ENCODE measurements at places on chromosomes 12 and 14. TPM values are rescaled to one million over a fixed set of nuclear protein-coding genes. Genes with fewer than 3 reads are reported as not detected.

DNA sequence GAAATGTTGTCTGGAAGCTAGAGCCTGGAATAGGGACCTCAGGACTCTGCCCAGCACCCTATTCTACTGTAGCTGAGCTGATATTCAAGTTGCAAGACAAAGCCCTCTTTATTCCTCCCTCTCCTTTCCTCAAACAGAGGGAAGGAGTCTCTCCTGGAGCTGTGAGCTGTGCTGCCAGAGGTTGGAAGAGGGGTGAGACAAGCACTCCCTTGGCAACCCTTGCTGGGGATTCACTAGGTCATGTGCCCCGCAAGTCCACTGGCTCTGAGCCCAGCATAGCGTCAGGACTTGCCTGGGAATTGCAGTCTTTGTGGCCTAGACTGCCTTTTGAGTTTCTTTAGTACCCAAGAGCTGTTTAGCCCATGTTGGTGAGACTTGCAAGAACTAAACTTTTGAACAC, 11.4 kb upstream of the ASCL1 start:
- DNase-seq, result no peak

DNA sequence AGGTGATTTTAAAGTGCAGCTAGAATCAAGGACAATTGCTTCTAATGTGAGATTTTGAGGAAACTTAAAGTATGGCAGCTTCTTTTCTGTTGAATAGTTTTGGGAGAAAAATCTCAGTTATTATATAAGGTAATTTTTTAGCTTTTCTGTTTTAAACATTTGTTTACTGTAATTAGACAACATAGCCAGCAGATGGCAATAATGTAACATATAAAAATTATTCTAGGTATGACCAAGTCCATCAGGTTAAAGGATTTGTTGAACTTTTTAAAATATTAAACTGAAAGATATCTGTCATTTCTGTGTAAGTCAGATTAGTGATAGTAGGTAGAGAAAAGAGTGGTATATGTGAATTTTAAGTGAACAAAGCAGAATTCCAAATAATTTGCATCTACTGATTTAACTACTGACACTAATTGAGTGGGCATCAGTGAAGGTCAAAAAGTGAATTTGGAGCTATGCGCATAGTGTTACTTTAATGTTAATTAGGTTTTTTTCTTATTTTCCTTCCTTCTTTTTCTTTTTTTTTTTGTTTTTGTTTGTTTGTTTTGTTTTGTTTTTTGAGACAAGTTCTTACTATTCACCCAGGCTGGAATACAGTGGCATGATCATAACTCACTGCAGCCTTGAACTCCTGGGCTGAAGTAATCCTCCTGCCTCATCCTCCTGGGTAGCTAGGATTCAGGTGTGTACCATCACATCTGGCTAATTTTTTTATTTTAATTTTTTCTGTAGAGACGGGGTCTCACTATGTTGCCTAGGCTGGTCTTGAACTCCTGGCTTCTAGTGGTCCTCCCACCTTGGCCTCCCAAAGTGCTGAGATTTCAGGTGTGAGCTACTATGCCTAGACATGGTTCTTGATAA, 18.6 kb downstream of the PRORP start:
- no peak for DNase-seq

DNA sequence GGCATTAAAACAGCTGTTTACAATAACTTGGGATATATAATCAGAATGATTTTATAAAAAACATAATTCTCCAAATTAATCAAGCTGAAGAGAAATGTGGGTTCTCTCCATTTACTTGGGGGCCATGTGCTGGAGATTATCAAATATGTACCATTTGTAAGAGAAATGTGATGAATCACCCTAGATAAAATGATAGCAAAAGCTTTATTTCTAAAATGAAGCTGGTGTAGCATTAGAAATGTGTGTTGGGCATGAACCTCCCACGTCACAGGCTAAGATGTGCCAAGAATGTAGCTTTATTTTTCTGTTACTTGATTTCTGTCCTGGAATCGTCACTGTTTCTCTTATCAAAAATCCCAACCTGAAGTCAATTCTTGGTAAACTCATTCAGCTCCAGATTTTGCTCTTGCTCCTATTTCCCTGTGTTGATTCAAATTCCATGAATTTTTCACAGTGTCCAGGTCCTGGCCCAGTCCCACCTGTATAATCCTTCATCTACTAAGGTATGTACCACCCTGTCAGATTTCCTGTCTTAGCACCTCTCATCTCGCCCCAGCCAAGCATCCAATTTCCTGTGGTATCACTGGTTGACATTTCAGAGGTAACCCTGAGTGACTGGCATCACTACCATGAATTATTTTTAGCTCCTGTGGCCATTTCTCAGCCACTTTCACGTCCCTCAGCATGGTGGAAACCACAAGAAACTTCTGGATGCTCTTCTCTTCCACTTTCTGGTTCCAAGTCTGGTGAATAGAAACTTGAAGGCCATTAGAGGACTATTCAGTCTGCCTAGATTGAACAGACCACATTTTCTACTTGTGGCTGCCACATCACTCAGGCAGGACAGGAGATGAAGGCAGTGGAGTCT, 103.6 kb upstream of the FLRT2 start:
- DNase-seq, result no peak

DNA sequence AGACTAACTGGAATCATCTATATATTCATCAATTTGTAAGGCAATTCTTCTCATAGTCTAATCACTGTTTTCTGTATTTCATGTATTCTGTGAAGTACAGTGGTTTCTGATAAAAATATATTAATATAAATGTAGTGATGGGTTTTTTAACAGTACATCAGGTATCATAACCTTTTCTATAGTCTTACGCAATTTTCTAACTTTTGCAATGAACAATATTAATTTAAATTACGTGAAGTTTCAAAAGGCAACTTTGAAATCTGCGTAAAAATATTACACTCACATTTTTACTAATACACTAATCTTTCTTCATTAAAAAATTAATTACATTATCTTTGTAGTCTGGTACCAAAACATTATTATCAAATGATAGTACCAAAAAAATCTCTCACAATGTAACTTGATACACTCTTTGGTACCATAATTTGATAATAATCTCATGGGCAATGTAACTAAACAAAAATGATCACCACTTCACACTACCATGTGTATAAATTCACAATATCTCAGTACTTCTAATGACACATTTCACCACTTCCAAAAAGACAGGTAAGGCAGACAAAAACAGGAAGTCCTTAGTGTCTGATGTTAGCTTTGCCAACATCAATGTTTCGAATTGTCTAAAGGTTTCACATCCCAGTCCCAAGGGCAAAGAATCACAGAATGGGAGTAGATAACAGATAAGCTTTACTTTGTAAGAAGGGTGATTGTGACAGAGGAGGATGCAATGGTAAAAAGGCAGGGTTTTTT, 8.7 kb downstream of the DNAI7 start:
- DNase-seq, result no peak

- no peak for DNase-seq
These were observed 85.8 kb downstream of the TNFAIP2 start for GRCh38 chr14:103209054-103209453.

DNA sequence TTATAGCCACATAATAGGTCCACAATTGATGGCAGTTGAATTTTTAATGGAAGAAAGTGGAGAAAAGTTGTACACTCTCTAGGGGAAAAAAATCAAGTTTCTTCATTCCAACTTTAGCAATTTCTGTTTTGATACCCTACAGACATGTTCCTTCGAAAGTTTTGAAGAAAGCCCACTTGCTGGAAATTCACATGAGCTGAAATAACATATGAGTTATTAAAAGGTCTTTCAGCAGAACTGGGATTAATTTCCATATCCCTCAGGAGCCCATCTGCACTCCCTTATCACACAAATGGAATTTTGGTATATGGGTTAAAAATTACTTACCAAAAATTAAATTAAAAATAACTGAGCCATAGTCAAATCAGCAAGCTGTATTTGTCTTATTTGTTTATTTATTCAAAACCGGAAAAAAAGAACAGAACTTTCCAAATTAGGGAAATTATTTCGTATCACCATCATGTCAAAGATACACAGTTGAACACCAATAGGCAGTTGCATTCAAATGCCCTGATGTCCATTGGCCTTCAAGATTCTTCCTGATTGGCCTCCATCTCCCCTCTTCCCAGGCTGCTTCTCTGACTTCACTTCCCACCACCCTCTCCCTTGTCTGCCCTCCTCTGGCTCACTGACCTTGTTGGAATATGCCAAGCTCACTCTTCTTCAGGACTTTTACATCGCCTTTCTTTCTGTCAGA, 445.5 kb downstream of the EGLN3 start:
- DNase-seq, result no peak

DNA sequence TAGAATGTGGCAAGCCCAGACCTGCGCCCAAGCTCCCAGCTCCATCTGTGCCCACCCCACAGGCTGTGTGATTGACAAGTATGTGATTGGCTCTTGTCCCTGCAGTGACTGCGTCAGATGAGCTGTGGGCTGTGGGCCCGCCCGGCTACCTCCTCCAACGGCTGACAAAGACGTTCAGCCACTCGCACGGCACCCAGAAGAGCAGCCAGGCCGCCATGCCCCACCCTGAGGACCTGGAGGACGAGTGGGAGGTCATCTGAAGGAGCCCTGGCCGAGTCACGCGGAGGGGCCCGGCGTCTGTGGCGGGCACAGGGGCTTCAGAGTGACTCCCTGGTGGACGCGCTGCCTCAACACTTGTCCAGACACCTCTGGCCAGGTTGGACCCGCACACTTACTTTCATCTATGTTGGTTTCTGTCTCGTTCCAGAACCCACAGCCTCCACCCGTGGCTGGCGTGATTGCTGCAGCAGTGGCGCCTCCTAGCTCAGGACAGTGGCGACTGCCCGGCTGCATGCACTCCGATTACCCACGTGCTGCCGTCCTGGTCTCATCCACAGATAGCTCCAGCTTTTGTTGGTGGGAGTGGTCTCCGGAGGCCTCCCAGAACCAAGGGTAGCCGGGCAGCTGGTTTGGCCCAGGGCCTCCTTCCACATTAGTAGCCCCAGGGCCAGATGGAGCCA, 11.4 kb downstream of the ANKRD9 start:
- DNase-seq, result no peak

GRCh38 chr14:95143808-95144620, 13.3 kb downstream of the DICER1 start:
- no peak for DNase-seq

DNA sequence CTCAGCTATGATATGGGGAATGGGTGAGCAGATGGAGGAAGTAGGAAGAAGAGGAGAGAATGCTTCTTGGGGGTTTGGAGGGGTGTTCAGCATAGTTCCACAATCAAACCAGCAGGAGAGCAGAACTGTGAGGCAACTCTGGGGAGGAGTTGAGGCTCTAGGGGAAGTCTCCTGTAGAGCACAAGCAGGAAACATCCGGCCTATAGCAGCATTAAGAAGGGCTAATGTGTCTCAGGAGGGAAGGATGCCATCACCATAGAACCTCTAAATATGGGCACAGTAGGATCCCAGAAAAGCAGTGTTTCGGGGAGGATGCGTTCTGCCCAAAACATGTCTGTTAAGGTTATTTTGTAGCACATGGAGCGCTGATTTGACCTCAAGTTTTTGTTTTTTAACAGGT, 8.4 kb upstream of the SALL2 start:
- DNase-seq, result no peak

DNA sequence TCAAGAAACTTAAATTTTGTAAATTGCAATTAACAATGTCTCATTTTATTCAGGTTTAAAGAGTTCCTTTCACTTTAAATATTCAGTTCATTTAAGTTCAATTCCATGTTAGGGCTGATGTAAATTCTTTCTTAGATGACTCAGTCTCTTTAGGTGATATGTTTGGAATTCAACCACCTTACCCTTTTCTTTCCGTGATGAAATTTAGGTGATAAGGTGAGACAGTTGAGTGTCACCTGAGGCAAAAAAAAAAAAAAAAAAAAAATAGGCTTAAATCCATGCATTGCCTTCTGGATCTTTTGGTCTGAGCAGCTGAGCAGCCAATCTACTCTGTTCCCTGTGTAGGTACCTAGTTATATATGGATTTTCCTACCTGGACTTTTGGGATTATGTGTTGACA, 299.5 kb downstream of the DAD1 start:
- DNase-seq, result no peak

- no peak for DNase-seq
These were observed 847.8 kb downstream of the RPS29 start for GRCh38 chr14:48738186-48738925.

DNA sequence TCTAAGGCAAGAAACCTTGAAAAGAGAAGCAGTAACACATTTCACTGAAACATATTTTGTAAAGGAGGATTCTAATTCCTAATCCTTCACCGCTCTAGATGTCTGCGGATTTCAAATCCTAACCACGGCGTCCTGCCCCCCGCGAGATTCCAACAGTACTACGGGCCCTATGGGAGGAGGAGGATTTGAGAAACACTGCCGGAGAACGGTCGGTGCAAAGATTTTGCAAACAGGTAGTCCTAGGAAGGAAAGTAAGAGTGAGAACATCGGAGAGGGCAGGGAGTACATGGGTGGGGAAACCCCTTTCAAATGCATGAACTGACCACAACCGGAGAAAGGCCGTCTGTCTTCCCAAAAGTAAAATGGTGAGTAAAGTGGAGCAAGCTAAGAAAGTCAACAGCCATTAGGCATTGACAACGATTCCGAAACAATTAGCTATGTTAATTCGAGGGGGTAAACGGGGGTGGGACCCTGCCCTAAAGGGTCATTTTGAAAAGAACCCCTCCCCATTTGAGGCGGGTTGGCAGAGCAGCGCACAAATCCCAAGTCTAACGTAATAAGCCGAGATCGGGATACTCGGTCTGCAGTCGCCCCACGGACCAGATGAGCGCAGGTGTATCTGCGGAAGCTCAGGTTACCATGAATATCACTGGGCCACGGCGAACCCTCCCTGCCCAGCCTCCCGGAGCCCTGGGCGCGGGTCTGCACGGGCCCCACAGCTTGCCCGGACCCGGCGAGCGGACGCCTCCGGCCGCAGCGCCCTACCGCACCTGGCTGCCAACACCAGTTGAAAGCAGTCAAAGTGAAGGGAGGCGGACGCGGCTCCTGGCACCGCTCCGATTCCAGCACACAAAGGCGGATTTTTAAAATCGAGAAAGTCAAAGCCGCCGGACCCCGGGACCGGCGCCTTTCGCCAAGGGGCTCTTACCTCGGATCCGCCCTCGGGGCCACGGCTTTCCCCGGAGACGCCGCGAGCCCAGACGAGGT, 662 bp downstream of the EPS8 start:
- DNase-seq, result no peak

DNA sequence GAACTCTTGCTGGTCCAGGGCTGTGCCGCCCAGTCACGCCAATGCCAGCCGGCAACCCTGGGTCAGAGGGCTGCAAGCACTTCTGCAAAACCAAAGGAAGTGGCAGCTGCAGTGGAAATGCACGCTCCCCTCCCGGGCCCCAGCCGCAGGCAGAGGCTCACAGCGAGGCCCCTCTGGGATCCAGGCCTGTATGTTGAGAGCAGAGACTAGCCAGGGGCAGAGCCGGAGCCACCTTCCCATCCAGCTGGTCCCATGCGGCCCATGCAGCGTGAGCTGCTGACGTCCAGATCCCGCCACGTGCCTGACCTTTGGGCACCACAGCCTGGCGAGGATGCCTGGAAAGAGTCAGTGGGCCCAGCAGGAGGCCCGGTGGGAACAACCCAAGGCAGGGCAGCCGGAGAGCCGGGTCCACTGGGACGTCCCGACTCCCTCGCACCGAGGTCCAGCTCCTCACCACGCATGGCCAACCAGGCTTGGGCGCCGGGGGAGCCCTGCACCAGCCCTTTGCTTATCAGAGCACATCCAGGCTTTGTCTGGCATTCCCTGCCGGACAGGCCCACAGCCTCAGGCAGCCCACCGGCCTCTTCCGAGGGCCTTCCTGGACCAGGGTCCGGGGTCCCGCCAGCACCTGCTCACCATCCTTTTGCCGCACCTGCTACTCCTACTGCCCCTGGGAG, 4.3 kb downstream of the GPR132 start:
- no peak for DNase-seq

Gene IAPP
- not detected for total RNA-seq

Gene YBX3
- 100.0 TPM for total RNA-seq

Gene HCAR2
- 3.8 TPM for total RNA-seq

Gene KRT6B
- not detected for total RNA-seq

Gene SUOX
- total RNA-seq, result 14.4 TPM
